ENCODE measurements at places on chromosomes 16 and 17.

GRCh38 chr16:81817789-81818567 is 38.9 kb downstream of the PLCG2 start:
- DNase-seq: no peak

DNA sequence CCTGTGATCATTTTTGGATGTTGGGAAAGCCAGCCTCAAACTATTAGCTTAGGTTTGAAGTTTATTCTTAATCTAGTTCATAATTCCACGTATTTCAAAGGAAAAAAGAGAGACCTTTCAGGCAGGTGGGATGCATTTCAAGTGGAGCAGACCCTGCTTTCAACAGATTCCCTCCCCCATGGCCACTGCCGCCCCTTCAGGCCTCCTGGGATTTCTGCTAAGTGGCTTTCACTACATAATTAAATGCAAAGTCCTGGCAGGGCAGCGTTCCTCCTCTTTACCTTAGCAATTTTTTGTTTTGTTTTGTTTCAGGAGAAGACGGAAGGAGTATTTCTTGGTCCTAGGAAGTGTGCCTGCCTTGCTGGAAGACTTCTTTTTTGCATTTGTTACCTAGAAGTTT is 36.6 kb downstream of the MAF start:
- DNase-seq: no peak

GRCh38 chr17:4802228-4802627 is at the start of gene C17orf114:
C17orf114 (minus strand) TSS chr17:4802328.
- DNase-seq: no peak

GRCh38 chr17:4072487-4073157 is 70.2 kb downstream of the ZZEF1 start:
- DNase-seq: no peak

GRCh38 chr16:30075503-30076275 is at the start of gene PPP4C:
PPP4C (plus strand) TSS chr16:30075994; CDS start chr16:30076378, 384 bp downstream.
- peak; percentile 24 for DNase-seq
